Activated T-helper 1 cell treated with anti-CD3 and anti-CD28 coated beads, Interleukin-2, amount 50 U/mL, for 16 hours (primary cell): ENCODE measurements at places on chromosomes 2 and 18.
A peak's percentile ranks its signal among the peaks of the same experiment; 100 is the strongest.

- DNase-seq: no peak
Measured at GRCh38 chr18:78978349-78979055, 1.1 kb upstream of the SALL3 start.

DNA sequence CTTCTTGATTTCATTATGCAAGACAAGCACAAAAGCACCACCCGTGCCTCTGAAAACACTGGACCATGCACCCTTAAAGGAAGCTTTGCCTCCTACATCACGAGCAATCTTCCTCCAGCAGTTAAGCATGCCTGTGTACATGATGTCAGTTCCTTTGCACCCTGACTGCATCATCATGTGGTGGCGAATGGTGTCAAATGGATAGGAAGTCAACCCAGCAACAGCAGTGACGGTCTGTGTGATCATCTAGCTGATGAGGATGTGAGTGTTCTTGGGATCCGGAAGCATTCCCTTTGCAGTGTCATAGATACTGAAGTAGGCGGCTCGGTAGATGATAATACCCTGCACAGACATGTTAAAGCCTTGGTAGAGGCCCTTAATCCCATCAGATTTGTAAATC lies 240.7 kb upstream of the FAM98A start:
- no peak for DNase-seq

GRCh38 chr2:7024261-7024660 lies 107.0 kb downstream of the RNF144A start:
- no peak for DNase-seq

- no peak for DNase-seq
Measured at GRCh38 chr2:101844055-101844635, 146.6 kb downstream of the MAP4K4 start.

DNA sequence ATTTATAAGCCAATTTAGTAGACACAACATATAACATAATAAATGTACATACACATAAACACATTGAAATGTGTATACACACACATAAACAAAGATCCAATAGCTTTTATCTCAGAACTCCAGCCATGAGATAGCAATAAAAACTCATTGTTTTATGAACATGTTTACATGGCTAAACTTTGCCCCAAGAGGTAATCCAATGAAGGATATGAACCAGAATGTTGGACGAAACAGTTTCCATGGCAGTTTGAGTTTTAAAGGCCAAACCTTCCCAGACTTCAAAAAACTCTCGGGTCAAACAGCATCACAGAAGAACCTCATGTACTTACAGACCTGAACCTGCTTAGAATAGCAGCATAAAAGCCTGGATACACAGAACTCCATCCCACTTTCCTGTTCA lies 97.2 kb upstream of the WDR75 start:
- DNase-seq: no peak

GRCh38 chr2:241950413-241951315 lies 81.1 kb downstream of the RTP5 start:
- peak; percentile 35 for DNase-seq

- no peak for DNase-seq
Measured at GRCh38 chr2:15965564-15966019, 25.2 kb downstream of the MYCN start.

- DNase-seq: no peak
Measured at GRCh38 chr2:197414515-197414914, 20.3 kb downstream of the SF3B1 start.

DNA sequence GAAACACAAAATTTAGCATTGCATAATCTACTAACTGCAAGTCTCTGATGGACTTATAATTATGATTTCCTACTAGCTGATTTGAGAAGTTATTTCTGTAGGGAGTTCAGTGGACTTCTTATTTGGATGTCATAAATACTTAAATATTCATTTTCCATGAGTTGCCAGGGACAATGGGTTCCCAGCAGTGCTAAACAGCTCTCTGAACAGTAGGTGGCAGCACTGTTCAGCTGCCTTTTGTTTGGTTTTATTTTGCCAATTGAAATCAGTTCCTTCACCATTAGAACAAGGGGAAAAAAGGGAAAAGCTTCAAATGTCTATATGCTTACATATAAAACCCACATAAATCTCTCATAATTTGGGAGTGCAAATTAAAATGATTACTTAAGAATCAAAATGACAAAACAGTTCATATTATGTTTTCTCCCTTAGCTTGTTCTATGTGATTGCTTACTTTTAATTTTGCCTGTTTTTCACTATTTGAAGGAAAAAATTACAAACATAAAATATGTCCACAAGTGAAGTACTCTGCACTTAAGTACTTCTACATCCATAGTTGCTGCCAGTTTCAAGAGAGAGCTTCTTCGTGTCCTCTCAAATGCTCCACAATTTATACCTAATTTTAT lies 898.9 kb downstream of the CPS1 start:
- no peak for DNase-seq

DNA sequence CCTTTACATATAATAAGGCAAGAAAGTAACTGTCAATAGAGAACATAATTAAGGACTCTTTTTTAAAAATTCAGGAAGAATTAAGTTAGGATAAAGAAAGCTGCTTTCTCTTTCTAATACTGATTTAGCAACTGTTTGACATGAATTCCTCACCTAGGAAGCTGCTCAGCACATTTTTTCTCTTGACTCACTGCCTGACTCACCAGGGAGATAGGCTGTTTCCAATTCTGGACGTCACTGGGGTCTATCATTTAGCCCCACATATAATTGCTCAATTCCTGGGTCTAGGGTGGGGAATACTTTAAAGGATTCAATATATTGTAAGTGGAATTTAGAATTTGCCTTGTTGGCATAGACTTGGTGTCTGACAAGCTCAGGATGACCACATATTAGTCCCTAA lies 50.8 kb upstream of the UGP2 start:
- DNase-seq: no peak
